ENCODE measurements at places on chromosomes 12 and 14.

GRCh38 chr14:52241087-52241793 is 26.3 kb upstream of the PTGDR start:
- no peak for DNase-seq

DNA sequence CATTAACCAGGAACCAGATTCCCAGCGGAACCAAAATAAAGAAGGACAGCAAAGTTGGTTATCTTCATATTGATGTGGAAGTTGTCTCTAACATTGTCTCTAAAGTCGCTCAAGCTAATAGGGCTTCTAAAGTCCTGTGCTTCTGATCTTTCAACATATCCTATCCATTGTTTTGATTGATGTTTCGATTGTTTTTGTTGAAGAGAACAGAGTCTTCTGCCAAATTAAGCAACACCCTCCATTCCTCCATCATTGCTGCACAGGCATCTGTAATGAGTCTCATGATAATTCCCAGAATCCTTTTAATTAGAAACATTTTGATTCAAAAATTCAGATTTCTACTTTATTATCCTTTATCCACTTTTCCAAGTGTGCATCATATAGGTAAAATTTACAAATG is 71.6 kb upstream of the AVPR1A start:
- no peak for DNase-seq

GRCh38 chr12:122067966-122068365 is 10.6 kb upstream of the MLXIP start:
- DNase-seq, result no peak

GRCh38 chr14:67477926-67478799 is 10.4 kb downstream of the TMEM229B start:
- no peak for DNase-seq

- DNase-seq, result no peak
Measured at GRCh38 chr14:104477666-104478380, 101.7 kb upstream of the C14orf180 start.

GRCh38 chr12:4449851-4450221 is 4.2 kb upstream of the FGF6 start:
- no peak for DNase-seq

GRCh38 chr14:99518441-99519346 is 37.5 kb downstream of the CCNK start:
- DNase-seq, result peak; percentile 57

- no peak for DNase-seq
Measured at GRCh38 chr14:59208224-59208814, 19.9 kb downstream of the DAAM1 start.

DNA sequence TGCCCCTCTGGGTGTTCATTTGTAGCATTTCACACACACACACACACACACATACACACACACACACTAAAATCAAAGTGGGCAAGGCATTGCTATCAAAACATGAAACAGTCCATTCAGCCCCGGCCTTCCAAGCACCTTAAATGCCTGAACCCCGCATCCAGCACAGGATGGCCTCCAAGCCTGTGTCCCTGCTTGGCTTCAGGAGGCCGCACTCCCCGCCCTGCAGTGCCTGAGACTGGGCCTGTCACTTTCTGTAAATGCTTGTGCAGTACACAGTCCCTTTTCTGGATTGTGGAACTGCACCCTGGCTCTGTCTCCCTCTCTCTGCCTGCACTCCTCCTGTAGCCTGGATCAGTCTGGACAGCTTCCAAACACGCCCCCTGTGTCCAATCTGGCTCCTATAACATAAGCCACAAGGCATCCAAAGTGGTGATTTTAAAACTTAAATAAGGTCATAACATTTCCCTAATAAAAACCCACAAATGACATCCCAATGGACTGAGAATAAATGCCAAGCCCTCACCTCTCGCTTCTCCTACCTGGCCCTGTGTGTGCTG is 972.2 kb upstream of the TMEM132C start:
- no peak for DNase-seq

GRCh38 chr12:112682586-112682985 is 109.0 kb upstream of the RPH3A start:
- DNase-seq, result no peak

DNA sequence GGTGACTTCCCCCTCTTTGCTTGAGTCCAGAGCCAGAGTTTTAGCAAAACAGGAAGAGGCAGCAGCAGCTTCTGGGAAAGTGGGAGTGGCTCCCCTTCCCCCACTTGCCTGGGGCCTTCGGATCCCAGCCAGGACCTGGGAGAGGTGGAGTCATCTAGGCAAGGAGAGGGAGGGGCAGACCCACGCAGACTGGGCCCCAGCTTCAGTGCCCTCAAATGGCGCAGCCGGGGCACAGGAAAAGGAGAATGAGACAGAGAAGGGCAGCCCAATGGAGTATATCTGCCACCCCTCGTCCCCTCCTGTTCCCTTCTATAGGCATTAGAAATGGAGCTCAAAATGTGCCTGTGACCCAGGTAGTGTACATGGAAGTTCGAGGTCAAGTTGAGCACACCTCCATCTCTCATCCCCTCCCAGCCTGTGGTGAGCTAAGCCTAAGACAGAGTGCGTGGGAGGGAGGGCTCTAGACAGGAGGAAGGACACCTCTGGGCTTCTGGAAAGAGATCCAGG is 9.3 kb upstream of the HDAC7 start:
- DNase-seq, result peak; percentile 65

- DNase-seq, result no peak
Measured at GRCh38 chr12:55955800-55956508, 9.9 kb downstream of the PMEL start.

DNA sequence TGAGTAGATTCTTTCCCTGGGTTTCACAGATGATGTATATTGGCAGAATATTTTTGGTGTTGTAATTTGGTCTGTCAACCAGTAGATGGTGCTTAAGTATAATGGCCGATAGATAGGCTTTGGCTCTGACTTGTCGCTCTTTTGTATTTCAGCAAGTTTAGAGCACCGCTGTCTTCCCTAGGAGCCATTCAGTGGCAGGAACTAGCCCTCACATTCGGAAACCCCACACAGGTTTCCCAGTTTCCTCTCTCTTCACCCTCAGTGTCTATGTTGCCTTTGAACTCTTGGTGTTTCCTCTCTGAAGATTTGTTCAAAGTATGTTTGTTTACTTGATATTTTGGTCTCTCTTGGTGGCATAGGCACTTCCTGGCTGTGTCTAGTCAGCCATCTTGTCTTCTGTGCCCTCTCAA is 102.2 kb downstream of the GPHN start:
- DNase-seq, result no peak

DNA sequence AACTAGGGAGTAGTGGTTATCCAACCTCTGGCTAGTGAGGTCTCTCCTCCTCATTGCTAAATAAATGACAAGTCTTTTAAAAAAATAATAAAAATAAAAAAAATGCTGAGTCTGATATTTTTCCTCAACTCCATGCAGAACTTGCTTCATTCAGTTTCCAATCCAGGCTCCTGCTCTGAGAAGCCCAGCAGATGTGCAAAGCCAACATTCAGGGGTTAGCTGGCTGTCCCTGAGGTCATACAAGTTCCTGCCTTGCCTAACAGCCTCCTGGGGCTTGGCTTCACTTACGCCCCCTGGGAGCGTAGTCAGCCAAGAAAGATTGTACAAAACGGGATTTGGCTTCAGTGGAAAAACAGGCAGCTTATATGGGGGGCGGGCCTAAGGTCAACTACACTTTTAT is 23.3 kb downstream of the RTRAF start:
- no peak for DNase-seq

GRCh38 chr12:102512523-102512922 is 32.2 kb upstream of the IGF1 start:
- DNase-seq, result no peak

DNA sequence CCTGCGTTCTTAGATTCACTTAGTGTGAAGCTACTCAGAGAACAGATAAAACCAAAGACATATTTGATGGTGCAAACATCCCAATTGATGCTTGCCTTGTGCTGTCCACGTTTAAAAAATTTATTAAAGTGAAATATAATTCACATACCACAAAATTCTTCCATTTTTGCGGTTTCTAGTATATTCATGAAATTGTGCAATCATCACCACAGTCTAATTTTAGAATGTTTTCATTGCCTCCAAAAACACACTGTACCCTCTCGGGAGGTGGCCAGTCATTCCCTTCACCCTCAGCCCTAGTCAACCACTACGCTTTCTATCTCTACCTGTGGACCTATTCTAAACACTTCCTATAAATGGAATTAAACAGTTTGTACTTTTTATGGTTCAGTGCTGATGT is 1109.2 kb downstream of the FLRT2 start:
- DNase-seq, result no peak

DNA sequence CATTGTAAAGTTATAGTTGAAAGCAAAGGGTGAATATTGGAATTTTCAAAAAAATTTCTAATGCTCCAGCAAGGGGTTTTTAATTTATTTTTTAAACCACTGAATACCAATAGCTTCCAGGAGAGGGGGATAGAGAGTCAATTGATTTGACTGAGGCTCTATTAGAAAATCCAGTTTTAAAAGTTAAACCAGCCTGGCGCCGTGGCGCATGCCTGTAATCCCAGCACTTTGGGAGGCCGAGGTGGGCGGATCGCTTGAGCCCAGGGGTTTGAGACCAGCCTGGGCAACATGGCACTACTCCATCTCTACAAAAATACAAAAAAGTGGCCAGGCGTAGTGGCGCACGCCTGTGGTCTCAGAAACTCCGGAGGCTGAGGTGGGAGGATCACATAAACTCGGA is 150.1 kb downstream of the SLC38A4 start:
- DNase-seq, result peak; percentile 36

- DNase-seq, result no peak
Measured at GRCh38 chr12:99704458-99704857, 56.9 kb downstream of the GARIN6 start.

DNA sequence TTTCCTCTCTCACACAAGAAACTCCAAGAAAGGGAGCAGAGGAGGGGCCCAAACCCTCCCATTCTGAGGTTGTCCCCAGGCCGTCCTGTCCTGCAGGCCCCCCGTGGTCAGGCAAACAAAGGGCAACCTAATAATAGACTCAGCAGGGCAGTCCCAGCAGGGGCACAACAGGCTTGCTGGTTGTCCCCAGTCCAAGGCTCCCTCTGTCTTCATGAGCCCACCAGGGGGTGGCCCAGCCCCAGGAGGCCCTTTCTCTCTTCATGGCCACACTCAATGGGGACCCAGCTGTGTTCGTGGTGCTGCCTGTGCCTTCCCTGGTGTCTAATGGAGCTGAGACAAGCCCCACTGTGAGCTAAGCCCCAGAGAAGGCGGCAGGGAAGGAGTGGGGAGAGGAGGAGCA is 359.9 kb downstream of the ADGRD1 start:
- no peak for DNase-seq

- DNase-seq, result peak; percentile 8
Measured at GRCh38 chr12:26153421-26154154, 28.8 kb upstream of the BHLHE41 start.

- no peak for DNase-seq
Measured at GRCh38 chr12:19048943-19049342, 80.6 kb upstream of the PLEKHA5 start.

DNA sequence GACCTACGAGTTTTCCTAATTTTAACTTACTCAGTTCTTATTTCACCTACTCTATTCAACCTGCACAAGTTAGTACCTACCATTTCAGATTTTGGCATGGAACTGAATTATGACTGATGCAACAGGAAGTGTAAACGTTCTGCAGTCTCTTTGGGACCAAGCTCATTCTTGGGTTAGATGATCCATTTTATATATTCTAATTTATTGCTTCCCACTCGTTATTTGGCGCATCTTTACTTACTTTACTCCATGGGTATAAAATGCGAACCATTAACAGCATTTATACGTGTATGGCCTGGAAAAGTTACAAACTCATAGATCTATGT is 1.0 kb upstream of the EML1 start:
- DNase-seq, result no peak

DNA sequence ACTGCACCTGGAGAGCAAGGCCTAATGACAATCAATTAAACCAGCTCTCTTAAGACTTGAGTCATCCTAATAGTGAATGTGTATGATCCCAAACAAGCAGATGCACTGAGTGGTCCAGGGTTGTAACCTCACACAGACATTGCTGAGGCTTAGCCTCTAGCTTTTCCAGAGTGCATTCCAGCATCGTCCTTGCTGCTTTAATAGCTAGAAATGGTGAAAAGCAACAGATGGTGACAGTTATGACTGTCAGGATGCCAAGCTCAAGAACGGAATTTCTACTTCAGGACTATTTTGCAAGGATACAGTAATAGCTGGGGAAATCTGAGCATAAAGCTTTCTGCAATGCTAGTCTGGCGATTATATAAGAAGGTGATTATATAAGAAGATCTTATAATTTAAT is 34.6 kb downstream of the PTPRR start:
- DNase-seq, result no peak

DNA sequence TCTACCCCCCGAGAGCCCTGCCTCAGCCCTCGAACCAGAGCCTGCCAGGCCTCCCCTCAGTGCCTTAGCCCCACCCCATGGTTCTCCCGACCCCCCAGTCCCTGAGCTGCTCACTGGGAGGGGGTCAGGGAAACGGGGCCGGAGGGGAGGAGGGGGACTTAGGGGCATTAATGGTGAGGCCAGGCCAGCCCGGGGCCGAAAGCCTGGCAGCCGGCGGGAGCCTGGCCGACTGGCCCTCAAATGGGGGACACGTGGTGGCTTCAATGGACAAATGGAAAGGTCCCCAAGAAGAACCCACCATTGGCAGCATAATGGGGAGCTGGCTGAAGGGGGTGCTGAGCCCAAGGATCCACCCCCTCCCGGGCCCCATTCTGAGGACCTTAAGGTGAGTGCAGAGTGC is 5.6 kb downstream of the MBD6 start:
- no peak for DNase-seq

DNA sequence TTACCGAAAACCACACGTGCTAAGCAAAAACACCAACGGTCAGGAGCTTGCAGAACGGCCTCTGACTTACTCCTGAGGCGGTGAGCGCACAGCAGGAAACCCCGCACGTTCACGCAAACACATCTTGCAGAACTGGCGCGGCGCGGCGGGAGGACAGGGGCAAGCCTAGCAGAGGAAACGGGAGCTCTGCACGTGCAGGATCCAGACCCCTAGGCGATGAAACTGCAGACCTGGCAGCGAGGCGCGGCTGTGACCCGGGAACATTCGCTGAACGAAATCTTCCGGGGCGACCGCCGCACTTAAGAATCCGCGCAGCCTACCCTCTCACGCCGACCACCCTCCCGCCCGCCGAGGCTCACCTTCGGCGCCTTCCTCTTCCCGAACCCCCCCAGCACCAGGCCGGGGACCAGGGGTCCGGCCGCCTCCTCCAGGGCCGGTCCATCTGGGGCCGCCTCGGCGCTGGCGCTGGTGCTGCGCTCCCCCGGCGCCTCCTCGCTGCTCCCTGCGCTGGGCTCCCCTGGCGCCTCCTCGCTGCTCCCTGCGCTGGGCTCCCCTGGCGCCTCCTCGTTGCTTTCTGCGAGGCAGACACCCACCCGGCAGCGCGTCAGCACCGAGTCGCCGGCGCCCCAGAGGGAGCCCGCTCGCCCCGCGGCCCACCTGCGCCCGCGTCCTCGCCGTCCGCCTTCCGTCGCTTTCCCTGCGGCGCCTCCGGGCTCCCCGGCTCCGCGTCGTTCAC is 615 bp downstream of the DDX51 start:
- no peak for DNase-seq
